Hematopoietic multipotent progenitor cell (in vitro differentiated cells): ENCODE measurements at places on chromosomes 5 and 9.

- DNase-seq, result no peak
These were observed 307.5 kb upstream of the CLINT1 start for GRCh38 chr5:158166424-158166823.

- no peak for DNase-seq
These were observed 9.4 kb upstream of the MAMDC2 start for GRCh38 chr9:70034271-70034711.

- peak; percentile 5 for DNase-seq
These were observed 103.6 kb downstream of the TSSK1B start for GRCh38 chr5:113331209-113331551.

- DNase-seq, result no peak
These were observed 61.8 kb downstream of the GDA start for GRCh38 chr9:72211047-72211446.

- no peak for DNase-seq
These were observed 154.7 kb upstream of the RUSC2 start for GRCh38 chr9:35335164-35335563.

DNA sequence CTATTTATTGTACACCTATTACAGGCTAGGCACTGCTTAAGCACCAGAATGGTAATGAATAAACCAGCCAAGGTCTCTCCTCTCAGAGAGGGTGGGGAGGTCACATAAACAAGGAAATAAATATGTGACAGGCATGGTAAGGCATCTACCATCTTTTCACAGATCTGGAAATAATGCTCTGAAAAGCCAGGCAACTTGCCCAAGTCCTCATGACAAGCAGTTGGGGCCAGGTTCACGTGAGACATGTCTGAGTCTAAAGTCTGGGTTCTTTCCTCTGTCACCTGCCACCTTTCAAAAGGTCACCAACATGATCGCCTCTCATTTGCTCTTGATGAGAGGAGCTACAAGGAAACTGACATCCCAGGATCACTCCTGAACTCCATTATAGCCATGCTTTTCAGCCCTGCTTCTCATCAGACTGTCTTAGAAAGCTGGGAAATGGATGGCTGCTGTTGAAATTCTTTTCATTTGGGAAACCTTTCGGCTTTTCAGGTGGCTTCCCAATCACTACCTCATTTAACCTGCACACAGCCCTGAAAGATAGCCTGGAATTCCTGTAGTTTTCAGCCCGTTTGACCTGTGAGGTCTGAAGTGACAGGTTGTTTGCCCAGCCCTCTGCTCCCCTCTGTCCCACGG lies 123.1 kb downstream of the CRB2 start:
- no peak for DNase-seq
